ENCODE measurements at places on chromosomes 3 and 15. TPM values are rescaled to one million over a fixed set of nuclear protein-coding genes. Genes with fewer than 3 reads are reported as not detected.

FSIP1 gene
- total RNA-seq, result 0.88 TPM

STX19 gene
- total RNA-seq, result not detected

TP63 gene
- total RNA-seq, result under 0.01 TPM

ABI3BP gene
- 1.4 TPM for total RNA-seq

PLA2G4E gene
- total RNA-seq, result not detected

LRTM1 gene
- total RNA-seq, result not detected

WDR72 gene
- not detected for total RNA-seq

GRAMD2A gene
- 0.14 TPM for total RNA-seq

ACKR2 gene
- not detected for total RNA-seq
